ENCODE measurements at places on chromosomes 1 and 21.

GRCh38 chr1:214983126-214983869 lies 99.2 kb upstream of the KCNK2 start:
- no peak for DNase-seq

- no peak for DNase-seq
These were observed 33.0 kb upstream of the IL20 start for GRCh38 chr1:206832352-206832880.

GRCh38 chr1:226920446-226920894 lies 19.6 kb upstream of the COQ8A start:
- DNase-seq, result no peak

GRCh38 chr21:34544032-34544496 lies 32.1 kb upstream of the KCNE1 start:
- peak; percentile 32 for DNase-seq

- no peak for DNase-seq
These were observed 475.4 kb downstream of the PTBP2 start for GRCh38 chr1:97196825-97197516.

- no peak for DNase-seq
These were observed 2.6 kb upstream of the NPL start for GRCh38 chr1:182786995-182787324.

DNA sequence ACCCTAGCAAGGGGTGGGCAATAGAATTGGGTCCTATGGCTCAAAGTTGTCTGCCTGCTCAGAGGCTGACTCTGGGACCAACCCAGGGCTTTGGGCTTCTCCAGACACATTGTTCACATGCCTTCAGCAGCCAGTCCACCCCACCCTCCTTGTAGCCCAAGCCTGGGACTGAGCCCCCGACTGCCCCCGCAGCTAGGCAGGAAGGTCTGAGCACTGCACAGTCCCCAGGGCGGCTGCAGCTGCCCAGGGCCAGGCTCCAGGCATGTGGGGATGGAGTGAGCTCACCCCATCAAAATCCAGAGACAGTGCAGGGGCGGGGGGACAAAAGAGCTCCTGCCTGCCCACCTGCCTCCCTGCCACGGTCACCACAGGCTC lies 35.6 kb downstream of the HSPG2 start:
- DNase-seq, result no peak

- DNase-seq, result no peak
These were observed 430.5 kb downstream of the HLX start for GRCh38 chr1:221309723-221310122.

DNA sequence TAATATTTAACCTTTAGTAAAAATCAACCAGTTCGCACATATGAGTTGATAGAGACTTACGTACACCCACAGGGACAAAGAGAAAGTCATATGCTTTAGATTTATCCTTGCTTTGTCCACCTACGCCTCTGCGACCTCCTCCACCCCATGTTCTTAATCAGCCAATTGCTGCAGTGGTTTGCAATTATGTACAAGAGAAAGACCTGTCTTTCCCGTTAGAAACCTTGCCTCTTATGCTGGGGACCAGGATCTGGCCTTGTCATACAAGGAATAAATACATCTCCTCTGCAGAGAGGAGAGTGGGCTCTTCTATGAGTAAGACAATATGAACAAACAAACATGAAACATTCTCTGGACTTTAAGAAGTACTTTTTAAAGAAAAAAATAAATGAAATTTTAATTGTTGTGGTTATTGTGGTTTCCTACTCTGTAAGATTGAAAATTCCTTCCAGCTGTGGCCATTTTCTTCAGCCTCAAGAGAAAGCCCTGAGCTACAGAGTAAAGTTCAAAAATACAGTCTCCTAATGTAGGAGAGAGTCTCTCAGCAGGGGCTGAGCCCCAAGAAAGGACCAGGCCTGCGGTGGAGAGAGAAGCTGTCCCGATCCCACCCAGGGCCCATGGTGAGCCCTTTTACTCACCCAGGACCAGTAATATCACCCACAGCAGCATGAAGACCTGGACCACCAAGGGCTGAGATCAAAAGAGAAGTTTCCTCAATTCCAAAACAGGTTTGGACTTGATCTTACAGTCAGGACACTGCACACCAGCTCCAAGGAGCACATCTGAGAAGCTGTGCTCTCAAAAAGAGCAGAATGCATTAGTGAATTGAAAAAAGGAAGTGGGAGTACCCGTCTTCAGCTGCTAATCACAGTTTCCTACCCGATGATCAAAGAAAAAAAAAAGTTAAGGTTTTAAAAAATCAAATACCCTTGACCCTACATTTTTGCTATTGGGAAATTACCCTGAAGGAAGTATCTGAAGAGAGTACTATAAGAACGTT lies at the start of gene FCRL5:
FCRL5 (minus strand) TSS at position 822 of the 1,000 bp plus-strand sequence; CDS start at position 669, 153 bp downstream.
- DNase-seq, result no peak

GRCh38 chr1:228346731-228347130 lies 59.9 kb downstream of the TRIM11 start:
- DNase-seq, result no peak

DNA sequence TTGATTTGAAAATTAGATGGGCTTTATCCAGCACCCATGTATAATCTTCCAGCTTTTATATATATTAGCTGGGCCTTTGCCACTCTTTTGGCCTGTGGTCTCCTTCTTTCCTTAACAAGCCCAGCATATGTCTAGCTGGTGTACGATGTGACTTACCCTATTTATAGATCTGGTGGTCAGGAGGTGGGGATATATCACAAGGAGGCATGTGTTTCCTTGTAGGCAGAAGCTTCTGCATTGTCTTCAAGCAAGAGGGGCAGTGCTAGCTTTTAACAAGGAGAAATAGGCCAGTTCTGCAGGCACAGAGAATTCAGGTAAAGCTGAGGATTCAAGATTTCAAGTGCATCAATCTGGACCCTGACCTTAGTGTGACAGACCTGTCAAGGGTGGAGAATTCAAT lies 38.0 kb upstream of the DNASE2B start:
- DNase-seq, result no peak

DNA sequence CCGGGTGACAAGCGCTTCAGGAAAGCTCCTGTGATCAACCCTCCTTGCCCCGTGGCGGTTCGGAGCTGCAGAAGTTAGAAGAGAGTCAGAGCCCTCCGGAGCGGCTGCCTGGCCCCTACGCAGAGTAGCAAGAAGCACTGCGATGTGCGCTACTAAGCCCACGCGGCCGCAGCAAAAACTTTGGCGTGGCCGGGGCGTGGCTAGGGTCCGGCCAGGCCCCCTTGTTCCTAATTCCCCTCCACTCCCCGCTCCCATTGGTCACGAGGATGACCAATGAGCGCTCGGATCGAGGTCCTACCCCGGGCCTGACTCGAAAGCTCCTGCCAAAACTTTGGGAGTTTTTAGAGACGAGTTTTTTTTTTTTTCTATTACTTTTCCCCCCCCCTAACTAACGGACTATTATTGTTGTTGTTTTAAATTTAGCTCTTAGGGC lies at the start of gene HLX:
HLX (plus strand) TSS at position 368 of the 433 bp plus-strand sequence. CDS start 415 bp downstream, outside the sequence.
- peak; percentile 83 for DNase-seq

- no peak for DNase-seq
These were observed 577 bp upstream of the CEP350 start for GRCh38 chr1:179953974-179954492.

GRCh38 chr1:167524651-167525050 lies 6.3 kb upstream of the CD247 start:
- peak; percentile 95 for DNase-seq

DNA sequence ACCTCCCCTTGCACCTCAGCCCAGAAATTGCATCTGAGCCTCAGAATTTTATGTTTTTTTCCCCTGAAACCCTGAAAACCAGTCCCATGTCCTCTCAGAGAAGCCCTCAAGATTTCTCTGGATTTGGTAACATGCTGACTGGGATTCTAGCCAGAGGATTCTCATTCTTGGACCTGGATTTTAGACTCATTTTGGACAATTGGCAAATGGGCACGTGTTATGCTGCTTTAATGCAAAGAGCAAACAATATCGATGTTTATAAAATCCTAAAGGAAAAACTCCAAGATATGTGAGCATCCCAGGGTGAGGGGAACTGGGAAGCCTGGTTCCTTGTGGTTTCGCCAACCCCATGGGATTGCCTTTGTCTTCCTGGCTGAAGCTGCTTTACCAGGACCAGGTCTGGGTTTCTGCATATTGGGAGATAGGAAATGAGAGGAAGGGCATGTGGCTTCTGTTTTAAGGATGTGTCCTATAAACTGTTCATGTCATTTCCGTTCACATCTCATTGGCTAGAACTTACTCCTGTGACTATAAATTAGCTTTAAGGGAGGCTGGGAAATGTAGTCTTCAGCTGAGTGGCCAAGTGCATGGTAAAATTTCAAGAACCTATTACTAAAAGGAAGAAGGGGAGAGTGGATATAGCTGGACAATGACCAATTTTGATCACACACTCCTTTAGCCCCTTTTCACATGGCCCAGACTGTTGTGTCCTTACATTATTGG lies 27.2 kb upstream of the BCL10 start:
- no peak for DNase-seq

- DNase-seq, result no peak
These were observed 1.7 kb upstream of the NEGR1 start for GRCh38 chr1:72284084-72284347.

GRCh38 chr1:200121421-200121820 lies 93.9 kb downstream of the NR5A2 start:
- no peak for DNase-seq

- no peak for DNase-seq
These were observed 13.6 kb downstream of the MYOCOS start for GRCh38 chr1:171635661-171636060.

DNA sequence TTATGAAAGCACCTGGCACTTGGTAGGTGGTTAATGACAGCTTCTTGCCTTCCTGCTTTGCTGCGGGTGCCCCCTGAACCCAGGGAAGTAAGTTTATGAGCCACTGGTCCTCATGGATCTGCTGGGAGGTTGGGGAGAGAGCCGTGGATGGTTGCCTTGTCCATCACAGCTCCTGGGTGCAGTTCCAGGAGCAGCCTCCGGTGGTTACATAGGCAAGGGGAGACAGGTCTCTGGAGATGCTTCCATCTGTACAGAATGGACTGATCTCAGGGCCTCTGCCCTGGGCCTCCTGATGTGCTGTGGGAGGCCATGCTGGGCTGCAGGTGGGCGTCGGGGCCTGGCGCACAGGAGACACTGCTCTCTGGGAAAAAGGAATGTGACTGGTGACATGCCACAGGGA lies 31.6 kb upstream of the ARHGEF10L start:
- no peak for DNase-seq

- no peak for DNase-seq
These were observed 1.5 kb downstream of the GUCA2B start for GRCh38 chr1:42154685-42155084.

DNA sequence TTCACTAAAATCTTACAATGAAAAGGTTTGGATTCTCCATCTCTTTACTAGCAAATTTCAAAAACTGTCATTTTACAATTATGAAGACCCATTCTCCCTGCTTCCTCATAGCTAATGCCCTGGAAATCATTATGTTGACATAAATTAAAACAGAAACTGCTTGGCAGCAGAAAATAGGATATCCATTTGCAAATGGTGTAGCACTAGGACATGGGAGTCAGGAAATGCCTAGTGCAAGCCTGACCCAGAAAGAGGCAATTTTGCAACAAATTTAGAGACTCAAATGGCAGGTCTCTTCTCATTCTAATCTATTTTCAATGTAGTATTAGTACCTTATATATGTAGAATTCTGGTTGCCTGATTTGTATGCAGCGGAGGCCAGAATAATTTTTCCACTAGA lies 2.2 kb downstream of the GBP5 start:
- DNase-seq, result no peak

GRCh38 chr1:203208181-203208580 lies 21.3 kb downstream of the CHIT1 start:
- DNase-seq, result no peak

DNA sequence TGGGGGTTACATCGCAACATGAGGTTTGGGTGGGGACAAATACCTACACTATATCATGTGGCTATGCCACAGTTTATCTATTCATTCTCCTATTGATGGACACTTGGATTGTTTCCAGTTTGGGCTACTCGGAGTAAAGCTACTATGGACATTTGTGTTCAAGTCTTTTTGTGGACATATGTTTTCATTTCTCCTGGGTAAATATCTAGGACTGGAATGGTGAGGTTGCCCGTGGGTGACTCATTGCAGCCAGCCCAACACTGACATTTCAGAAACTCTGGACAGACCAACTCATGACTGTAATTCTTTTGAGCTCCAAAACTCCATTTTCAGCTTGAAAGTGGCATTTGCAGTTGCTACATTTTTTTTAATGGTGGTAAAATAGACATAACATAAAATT lies 82.7 kb downstream of the KAZN start:
- no peak for DNase-seq

- DNase-seq, result no peak
These were observed 6.4 kb upstream of the E2F2 start for GRCh38 chr1:23537296-23537973.

GRCh38 chr1:66055092-66055491 lies 262.4 kb downstream of the PDE4B start:
- DNase-seq, result no peak

DNA sequence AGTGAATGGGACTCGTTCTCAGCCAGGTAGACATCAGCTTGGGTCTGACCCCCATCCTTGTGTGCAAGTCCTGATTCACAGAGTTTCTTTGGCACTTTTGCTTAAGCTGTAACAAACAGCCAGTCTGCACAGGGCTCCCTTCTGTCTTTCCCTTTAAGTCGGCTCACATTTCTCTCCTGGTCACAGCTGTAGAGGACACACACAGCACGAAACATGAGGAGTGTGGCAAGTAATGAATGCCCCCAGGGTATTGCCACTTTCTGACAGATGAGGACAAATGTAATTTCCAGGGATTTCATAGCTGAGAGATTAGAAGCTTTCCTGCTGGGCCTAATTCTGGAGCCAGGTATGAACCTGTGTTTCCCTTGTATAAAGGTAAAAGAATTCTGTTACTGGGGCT lies 423.5 kb downstream of the KIF26B start:
- DNase-seq, result no peak

GRCh38 chr1:11805422-11806306 lies at the start of the genes CLCN6 and MTHFR:
CLCN6 (plus strand) TSS chr1:11806191; CDS start chr1:11806263, 72 bp downstream.
MTHFR (minus strand) TSS chr1:11805964; CDS start chr1:11803116, 2,848 bp downstream.
- peak; percentile 99 for DNase-seq

GRCh38 chr1:17857996-17858395 lies 102.9 kb downstream of the ACTL8 start:
- DNase-seq, result no peak

DNA sequence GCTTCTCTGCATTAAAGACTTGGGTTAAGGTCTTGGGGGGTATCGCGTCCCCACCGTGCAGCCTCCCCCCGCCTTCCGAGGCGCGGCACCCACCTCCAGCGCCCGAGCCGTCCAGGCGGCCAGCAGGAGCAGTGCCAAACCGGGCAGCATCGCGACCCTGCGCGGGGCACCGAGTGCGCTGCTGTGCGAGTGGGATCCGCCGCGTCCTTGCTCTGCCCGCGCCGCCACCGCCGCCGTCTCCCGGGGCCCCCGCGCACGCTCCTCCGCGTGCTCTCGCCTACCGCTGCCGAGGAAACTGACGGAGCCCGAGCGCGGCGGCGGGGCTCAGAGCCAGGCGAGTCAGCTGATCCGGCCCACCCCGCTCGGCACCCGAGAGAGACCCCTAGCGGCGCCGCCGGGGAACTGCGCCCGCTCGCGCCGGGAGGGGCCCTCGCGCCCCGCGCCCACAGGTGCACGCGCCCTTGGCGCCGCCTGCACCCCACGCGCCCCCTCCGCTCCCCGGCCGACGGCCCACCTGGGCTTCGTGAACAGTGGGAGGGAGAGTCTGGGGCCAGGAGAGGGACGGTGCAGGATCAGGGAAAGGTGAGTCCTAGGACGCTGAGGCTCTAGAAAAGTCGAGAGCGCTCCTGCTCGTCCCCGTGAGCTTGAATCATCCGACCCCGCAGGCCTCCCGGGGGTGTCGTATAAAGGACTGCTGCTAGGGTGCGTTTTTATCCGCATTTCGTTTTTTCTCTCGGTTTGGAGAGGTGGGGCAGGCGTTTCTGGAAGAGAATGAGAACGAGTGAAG lies at the start of gene APP:
APP (minus strand) TSS at position 300 of the 787 bp plus-strand sequence; CDS start at position 150, 150 bp downstream.
- DNase-seq, result peak; percentile 81

GRCh38 chr1:162541619-162542141 lies 19.8 kb upstream of the UAP1 start:
- no peak for DNase-seq

Measured in Ammon's horn (tissue), 1 donor.